ENCODE measurements at places on chromosomes 16 and 17. TPM values are rescaled to one million over a fixed set of nuclear protein-coding genes. Genes with fewer than 3 reads are reported as not detected.

The EIF4A3 gene
- total RNA-seq: 119 TPM

- DNase-seq: no peak
Observed at GRCh38 chr17:6556121-6557039, at the start of gene PITPNM3. Gene PITPNM3 (minus strand): TSS chr17:6556555. CDS start chr17:6556406, 149 bp downstream.

- no peak for DNase-seq
Observed at GRCh38 chr17:40178660-40179059, 1.4 kb downstream of the RAPGEFL1 start.

DNA sequence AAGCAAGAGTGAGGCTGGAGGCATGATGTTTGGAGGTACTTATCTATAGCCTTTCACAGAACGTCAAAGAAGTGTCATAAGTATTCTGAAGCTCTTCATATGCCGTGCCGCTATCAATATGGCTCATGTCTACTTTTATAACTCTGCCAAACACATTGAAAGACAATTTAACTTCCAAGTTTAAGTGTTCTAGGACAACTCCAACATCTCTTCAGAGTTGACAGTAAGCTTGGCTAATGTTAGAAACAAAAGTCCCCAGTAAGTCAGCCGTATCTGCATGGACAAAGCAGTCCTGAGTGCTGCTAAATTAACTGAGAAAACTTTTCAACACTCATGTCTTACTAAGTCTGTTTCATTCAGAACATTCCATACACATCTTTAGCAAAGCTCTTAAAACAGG is 32.2 kb downstream of the GRB2 start:
- DNase-seq: no peak

- DNase-seq: no peak
Observed at GRCh38 chr17:38538906-38539305, 66.8 kb downstream of the SRCIN1 start.

- DNase-seq: no peak
Observed at GRCh38 chr16:28497861-28498599, 3.6 kb downstream of the APOBR start.

The CCT6B gene
- total RNA-seq: 0.59 TPM

- DNase-seq: no peak
Observed at GRCh38 chr17:62965174-62965685, 805 bp upstream of the TANC2 start.

The GJD3 gene
- 0.35 TPM for total RNA-seq

Data from pulmonary artery endothelial cell (primary cell).